ENCODE measurements at places on chromosomes 12 and 14.

- DNase-seq = no peak
These were observed 9.7 kb downstream of the GLTP start for GRCh38 chr12:109870648-109871047.

DNA sequence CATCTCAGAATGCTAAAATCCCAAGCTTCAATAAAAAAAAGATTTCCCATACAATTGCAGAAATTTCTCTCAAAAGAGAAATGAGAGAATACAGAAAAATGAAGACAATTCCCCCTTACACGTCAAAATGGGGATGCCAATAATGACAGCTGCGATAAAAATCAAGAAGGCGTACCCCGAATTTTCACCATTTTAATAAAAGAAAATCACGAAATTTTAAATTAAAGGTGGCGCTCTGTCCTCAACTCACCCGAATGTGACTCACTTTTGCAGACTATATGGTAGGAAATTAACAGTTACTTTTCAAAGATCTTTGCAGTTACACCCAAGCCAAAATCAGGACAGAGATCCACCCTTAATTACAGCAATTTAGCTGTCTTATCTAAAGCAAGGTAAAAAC lies 2.1 kb downstream of the ATP2B1 start:
- DNase-seq = no peak

GRCh38 chr12:62296001-62296400 lies 35.8 kb downstream of the USP15 start:
- no peak for DNase-seq

DNA sequence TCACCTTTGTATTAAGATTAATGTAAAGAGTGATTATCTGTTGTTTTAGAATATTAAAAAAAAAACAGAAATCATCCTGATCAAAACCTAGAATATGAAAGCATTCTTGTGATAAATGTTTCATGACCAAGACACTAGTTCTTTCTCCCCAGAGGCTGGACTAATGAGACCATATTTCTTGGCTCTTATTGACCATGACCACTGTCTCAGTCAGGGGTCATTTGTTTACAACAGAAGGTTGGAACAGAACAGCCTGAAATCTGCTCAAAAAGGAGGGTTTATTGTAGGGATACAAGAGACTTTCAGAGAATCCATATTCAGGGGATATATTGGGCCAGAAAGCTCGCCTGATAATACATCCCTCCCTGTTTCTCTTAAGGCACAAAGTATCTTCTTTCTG lies 87.7 kb downstream of the TMEM30B start:
- no peak for DNase-seq

DNA sequence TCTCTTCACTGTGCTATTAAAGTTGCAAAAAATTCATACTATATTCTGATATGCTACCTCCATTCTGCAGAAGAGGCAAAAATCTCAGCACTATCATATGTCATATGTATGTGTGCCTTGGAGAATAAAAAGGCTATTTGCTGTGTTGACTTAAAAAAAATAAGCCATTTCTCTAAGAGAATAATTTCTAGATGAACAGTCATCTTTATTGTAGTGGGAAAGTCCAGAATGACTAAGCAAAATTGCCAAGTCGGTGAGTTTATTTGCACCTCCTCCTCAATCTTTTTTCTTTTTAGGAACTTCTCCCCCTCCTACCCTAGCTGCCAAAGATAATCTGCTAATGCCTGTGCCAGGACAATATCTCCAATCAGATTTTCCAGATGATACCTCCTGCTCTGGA lies 353.8 kb upstream of the FAR2 start:
- DNase-seq = no peak

- DNase-seq = no peak
These were observed 15.9 kb downstream of the AMN1 start for GRCh38 chr12:31712877-31713276.

- DNase-seq = no peak
These were observed 8.0 kb upstream of the KRT8 start for GRCh38 chr12:52912711-52913430.

DNA sequence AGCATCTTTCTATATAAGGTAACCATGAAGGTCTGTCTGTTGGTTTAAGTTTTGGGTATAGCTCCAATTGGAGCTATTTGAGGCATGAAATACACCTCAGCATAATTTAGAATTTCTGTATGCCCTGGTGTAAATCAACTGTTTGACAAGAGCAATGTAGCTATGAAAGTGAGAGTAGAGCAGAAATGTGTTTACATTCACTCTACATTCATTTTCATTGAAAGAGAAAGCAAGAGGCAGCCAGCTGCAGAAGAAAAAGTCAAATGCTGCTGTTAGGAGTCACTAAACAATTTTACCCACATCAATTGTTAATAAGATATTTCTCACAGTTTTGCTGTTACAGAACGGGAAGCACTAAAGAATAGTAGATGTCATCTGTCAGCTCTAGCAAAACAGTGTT lies 252.5 kb downstream of the SLC6A15 start:
- DNase-seq = no peak

DNA sequence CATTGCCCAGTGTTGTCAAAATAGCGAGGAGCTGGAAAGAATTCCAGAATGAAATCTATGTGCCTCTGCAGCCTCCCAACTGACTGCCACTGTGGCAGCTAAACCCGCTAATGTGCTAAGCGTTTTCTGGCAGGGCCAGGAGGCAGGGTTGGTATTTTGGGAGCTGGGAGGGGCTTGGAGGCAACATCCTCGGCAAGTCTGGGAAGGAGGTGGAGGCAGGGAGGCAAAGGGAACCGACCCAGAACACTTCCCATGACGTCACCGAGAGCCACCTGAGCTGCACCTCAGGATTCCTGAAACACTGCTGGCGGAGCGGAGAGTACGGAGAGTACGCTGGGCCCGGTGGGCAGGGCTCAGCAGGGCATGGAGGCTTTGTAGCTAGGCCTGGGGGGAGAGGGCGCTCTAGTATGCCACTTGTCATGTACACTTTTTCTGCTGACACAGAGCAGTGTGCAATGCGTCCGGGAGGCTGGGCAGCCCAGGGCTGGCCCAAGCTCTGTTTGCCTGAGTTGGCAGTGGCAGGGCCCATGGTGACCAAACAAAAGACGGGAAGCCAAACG lies 81.5 kb downstream of the DPF3 start:
- no peak for DNase-seq

DNA sequence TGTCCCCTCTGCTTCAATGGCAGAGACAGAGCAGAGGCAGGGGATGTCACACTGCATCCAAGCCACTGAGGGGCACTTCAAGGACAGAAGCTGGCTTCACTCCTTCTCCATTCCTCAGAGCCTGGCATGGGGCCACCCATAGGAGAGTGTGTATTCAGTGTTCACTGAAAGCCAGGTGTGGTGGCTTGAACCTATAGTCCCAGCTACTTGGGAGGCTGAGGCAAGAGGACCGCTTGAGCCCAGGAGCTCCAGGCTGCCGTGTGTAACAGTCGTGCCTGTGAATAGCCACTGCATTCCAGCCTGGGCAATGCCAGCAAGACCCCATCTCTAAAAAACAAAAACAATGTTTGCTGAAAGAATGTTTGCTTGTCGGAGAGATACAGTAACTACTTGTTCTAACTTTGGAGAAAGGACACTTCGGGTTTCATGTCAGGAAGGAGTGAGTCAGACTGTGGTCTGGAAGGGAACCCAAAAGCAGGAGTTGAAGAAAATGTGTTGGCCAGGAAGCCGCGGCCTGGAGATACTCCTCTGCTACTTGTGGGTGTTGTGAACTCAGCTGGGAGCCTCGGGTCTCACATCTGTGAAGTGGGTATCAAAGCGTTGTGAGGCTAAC lies 43.4 kb downstream of the ELK3 start:
- no peak for DNase-seq

DNA sequence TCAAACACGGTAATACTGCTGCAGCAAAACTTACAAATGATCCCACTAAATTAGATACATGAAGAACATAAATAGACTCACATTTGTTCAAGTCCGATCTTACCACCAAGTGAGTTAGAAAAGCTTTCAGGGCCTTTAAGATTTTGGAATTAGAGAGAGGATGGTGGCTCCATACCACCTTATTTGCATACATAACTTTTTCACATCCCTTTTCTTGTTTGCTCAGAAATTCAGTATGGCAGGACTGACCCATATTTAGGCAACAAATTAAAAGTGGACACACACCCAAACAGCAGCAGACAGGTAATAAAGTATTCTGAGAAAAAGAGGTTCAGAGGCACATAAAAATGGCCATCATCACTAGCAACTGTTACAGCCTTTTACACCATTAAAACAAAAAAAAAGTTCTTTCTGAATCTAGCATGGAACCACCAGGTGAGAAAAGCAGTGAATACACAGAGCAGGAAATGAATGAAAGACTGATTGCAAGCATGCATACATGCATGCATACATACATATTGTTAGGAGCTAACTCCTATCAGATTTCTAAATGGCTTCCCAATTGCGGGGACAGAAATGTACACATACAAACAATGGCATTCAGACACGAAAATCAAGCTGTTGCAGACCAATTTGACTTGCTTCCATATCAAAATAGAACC lies 23.3 kb downstream of the STXBP6 start:
- no peak for DNase-seq

DNA sequence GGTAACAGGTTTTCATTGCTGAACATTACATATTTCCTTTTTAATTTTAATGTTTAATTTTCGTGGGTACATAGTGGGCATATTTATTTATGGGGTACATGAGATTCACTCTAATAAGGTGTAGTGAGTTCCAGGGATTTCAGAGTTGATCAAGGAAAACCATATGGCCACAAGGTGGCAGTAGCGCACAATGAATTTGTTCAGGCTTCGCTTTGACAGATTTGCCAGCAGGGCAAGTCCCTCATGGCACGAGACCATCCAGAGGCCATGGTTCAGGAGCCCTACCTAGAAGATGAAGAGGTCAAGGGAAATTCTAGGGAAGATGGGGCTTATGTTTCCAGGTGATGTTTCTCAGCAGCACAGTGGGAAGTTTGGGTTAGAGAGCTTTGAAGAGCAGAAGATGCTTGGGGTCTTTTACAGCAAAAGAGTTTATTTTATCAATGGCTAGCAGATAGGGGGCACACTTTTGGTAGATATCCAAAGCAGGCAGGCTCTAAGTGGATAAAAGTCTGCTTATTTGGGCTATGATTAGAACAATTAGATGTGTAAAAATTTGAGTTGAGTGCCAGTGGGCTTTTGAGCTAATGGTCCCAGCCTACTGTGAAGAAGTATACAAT lies 1004.4 kb downstream of the AACS start:
- no peak for DNase-seq

DNA sequence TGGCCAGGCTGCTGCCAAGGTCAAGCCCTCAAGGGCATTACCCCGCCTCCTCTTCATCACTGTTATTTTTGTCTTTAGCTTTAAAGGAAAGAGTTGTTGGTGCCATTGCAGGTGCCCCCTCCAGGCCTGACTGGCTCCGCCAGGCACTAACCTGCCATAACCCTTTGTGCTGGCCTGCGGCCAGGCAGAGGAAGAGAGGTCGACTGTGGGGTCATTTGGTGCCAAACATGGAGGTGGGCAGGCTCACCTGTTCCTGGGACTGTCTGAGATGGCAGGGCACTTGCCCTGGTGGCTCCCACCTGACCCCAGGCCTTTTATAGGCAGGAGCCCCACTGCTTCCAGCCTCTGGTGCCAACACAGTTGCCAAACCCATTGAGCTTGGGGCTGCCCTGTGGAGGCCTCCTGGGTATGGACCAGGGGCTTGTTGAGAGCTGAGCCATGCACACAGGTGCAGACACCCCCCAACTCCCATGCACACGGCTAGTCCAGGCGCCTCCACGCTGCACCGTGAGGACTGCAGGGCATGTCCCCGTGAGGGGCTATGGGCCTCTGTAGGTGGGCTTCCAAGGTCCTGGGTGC lies 29.4 kb upstream of the PLD4 start:
- DNase-seq = no peak

DNA sequence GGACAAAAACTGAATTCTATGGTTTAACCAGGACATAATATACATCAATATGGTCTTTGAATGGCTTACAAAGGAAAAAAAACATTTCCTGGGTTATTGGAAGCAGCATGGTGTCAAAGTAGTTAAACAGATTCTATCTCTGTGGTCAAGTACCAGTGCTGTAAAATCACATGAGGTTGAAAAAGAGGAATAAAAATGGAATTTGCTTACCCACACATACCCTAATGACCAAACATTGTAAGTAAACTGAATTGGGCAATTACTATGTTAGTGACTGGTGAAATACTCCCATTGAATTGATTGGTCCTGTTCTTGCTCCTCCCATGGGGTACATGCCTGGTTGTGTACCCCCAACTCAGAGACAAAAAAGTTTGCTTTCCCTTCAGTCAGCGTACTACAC lies 19.6 kb downstream of the IFNG start:
- DNase-seq = no peak

DNA sequence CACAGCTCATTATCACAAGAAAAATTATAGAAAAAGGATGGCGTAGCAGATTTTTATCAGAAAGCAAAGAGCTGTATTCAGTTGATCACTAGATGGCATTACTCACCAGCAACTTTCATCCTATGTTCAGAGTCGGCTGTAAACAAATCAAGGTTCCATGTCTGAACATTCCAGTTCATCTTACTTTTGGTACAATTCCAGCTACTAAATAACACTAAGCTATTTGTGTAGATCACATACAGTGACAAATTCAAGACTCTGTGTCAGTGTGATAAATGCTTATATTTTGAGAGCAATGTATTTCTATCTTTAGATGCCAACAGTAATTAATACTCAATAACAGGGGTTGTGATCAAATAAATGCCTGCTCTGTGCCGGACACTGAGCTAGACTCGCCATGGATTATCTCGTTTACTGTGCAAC lies 30.1 kb downstream of the NRDE2 start:
- DNase-seq = no peak

GRCh38 chr14:57845802-57846531 lies 19.9 kb downstream of the SLC35F4 start:
- DNase-seq = no peak

DNA sequence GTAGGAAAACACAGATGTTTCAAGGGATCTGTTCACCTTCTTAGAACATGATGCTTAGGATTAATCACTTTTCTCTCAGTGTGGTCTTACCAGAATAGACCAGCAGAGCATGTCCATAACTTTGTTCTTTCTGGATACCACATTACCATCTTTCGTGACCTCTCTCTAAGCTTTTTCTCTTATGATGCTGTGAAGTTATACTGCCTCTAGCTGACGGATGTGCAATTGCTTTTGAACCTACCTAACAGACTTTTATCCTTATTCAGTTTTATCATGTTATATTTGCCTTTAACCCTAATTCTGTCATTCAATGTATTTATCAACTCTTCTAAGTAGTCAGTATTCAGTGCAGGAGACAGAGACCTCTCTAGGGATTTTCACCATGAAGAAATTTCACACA lies 246.7 kb downstream of the DACT1 start:
- no peak for DNase-seq

DNA sequence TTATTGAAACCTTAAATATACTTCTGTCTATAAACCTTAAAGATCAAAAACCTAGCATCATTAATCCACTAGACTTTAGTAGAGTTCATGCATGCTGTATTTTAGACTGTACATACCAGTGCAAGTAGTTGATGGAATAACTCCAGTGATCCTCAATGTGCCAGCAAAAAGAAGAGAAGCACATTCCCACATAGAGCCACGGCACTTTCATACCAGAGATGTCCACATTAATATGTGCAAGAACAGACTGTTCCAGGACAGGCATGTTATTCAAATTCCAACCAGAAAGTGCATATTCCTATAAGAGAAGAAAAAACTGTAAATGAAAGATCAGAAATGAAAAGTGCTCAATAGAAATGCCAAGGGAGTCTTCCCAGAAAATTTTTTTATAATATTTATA lies 55.0 kb downstream of the KDM5A start:
- DNase-seq = no peak

Data from esophagus squamous epithelium (tissue), 5 donors.